ENCODE measurements at places on chromosomes 3 and 15.

- DNase-seq = no peak
Observed at GRCh38 chr3:131526801-131527347, 24.1 kb upstream of the MRPL3 start.

DNA sequence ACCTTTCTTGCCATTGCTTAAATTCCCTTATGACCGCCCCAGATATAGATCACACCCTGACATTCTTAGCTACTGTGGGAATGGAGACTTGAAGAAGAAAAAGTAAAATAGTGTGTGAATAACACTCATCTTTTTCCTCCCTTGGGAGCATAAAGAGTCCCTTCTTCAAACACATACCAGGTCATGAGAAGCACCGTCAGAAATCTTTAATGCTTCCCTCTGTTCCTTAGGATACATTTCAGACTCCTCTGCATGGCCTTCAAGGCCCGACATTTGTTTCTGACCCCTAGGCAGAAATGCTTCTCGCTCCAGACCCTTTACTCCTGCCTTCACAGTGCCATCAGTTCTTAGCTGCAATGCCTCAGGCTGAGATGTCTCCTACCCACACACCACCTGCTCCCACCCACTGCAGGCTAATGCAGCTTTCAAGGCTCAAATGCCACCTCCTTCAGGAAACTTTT lies 143.8 kb upstream of the IL12A start:
- DNase-seq = no peak

DNA sequence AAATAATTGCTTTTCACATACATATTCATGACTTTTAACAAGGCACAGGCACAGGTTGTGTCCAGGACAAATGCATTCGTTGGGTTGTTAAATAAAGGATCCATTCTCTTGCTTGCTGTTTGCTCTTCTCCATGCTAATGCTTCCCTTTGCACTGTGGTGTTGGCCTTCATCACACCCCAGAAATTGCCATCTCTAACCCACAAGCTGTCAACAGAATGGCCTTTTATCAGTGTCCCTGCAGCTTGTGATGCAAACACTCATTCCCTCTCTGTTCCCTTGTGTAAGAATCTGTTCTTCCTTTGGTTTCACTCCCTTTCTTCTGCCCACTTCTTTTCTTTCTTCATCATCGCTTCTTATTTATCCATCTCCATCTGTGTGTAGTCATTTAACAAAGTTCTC lies 72.2 kb downstream of the SLC7A14 start:
- DNase-seq = no peak

- DNase-seq = no peak
Observed at GRCh38 chr3:155391551-155391958, 98.1 kb upstream of the STRIT1 start.

DNA sequence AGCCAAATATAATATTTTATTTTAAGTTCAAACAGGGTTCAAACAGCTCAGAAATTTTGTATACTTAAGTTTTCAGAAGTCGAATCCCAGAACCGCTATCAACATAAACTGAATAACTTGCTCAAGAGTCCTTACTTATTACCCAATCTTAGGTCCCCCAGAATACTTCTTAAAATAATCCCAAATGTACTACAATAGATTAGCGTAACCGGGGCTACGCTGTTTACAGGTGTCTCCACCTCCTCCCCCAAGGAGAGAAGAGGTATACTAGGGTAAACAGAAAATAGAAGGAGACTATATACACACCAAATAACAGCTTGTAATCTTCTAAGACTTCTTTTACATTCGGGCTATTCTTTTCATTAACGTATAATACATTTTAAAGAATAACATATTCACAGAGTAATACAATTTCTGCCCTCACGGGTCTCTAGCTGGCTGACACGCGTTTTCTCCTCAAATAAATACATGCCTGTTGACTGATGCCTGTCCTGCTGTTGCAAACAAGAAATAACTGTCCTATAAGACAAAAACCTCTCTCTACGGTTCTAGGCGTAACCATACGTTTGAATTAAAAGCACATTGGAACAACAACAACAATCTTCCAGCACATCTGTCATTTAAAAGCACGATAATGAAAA lies 1.3 kb downstream of the DENND4A start:
- no peak for DNase-seq

DNA sequence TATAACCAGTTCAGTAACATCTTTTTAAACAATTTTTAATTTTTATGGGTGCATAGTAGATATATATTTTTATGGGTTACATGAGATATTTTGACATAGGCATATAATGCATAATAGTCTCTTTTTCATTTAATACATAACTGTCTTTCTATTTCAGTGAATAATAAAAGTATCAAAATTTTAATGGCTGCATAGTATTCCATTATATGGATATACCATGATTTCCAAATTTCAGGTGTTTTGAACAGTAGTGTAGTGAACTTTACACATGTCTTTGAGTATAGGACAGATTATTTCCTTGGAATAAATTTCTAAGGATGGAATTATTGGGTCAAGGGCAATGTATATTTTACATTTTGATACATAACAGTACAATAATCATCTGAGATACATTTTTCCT lies 10.7 kb downstream of the WHAMM start:
- DNase-seq = no peak

DNA sequence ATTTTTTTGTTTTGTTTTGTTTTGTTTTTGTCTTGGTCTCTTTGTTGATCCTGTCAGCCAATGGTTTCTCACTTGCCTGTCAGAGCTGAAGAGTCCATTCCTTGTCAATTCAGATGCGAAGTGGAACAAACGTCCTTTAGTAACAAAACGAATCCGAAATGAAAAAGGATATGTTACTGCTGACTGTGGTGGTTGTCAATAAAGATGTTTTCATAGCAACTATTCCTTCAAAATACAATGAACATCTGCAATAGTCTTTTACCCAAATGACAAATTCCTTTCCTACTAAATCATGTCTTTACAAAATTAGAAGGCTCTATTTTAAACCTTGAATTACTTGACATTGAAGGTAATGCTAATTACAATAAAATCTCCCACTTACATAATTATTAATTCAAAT lies 134.7 kb downstream of the SERPINI1 start:
- DNase-seq = no peak

DNA sequence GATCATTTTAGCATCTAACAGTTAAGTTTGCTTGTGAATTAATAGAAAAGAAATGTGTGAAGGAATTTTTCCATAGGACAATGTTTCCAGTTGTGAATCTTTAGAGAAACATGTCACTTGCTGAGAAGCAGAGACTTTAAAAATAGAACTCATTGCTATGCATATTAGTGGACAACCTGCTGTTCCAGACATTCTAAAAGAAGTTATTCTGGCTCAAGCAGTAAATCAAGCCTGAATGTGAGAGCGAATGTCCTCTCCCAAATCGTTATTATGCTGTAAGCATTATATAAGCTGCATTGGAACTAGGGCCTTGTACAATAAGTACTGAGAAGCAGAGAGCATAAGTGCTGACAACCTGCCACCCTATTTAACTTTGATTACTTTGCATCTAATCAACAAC lies 990.9 kb downstream of the PLOD2 start:
- DNase-seq = no peak

DNA sequence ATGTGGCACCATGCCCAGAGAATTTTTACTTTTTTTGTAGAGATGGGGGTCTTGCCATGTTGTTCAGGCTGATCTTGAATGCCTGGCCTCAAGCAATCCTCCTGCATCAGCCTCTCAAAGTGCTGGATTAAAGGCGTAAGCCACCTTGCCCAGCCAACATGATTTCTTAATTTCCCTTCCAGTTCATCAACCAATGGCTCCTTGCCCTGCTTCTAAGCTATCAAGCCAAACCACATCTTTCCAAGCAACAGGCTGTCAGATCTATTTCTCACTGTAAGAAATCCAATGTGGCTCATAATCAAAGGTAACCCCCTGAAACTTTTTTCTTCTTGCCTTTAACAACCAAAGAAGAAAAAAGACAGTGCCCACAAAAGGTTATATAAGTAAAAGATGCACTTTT lies 204.2 kb upstream of the ICE2 start:
- no peak for DNase-seq

GRCh38 chr15:71480556-71480955 lies 329.8 kb upstream of the NR2E3 start:
- no peak for DNase-seq

DNA sequence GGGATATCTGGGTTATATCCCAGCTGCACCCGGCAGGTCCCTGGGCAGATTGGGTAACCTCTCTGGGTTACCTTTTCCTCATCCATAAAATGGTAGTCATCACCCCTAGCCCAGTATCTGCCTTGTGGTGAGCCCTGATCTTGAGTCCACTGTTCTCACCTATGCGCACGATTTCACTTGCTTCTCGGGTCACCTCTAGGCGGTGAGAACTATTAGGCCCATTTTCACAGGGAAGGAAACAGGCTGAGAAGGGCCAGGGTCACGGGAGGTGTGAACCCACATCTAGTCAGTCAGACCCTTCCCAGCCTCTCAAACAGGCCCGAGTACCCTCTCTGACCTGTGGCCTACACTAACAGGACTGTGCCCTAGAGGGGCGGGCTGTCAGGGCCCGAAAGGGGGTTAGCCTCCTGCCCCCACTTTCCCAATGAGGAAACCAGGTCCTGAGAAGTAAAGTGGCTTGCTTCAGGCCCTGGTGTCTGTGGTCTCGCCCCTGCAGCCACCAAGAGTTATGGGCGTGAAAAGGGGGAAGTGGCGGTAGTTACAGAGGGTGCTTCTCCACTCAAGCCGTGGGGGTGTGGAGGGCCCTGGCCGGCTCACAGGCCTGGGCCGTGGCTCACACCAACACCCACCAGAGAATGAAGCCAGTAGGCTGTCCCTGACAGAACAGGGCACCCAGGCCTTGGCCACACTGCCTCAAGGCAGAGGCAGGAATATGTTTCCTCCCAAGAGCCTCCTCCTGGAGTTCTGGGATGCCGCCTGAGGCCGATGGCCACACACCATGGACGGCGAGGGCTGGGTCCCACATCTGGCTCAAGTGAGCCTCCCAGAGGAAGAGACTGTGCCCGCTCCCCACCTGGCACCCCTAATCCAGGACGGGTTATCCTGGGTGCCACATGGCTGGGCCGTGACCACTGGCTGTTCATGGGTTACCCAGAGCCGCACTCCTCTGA lies 19.5 kb downstream of the PSTPIP1 start:
- DNase-seq = no peak

- no peak for DNase-seq
Observed at GRCh38 chr3:109803274-109803673, 465.9 kb upstream of the DPPA4 start.

DNA sequence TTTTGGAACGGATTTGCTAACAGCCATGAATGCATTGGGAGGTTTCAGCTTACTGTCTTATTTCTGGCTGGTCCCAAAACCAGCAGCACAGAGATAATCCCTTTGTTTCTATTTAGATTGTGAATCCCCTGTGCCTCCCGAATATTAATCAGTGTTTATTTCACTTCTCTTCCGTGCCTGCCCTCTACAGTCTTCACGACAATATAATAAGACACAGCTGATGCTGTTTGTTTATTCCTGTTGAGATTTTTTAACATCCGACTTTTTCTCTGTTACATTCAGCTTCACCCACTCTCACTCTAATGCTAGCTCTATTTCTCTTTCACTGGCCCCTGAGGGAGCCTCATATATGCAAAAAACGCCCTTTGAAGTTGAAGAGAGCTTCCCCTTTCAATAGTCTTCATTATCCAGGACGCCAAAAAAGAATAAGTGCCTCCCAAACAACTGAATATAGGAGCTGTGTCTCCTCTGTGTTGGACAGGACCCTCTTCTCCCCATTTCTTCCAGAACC lies 995.3 kb downstream of the ROBO2 start:
- DNase-seq = no peak

GRCh38 chr15:90213818-90214204 lies 12.7 kb downstream of the SEMA4B start:
- DNase-seq = no peak

GRCh38 chr3:15638891-15639262 lies 37.3 kb downstream of the BTD start:
- DNase-seq = no peak

GRCh38 chr3:122033023-122033422 lies 11.0 kb upstream of the ILDR1 start:
- no peak for DNase-seq

- DNase-seq = no peak
Observed at GRCh38 chr3:43005981-43006380, 26.9 kb downstream of the GASK1A start.

- no peak for DNase-seq
Observed at GRCh38 chr15:37041836-37042235, 58.5 kb downstream of the MEIS2 start.

GRCh38 chr3:59374091-59374817 lies 324.4 kb upstream of the CFAP20DC start:
- DNase-seq = no peak

- DNase-seq = no peak
Observed at GRCh38 chr15:41492597-41493204, 973 bp upstream of the ITPKA start.

DNA sequence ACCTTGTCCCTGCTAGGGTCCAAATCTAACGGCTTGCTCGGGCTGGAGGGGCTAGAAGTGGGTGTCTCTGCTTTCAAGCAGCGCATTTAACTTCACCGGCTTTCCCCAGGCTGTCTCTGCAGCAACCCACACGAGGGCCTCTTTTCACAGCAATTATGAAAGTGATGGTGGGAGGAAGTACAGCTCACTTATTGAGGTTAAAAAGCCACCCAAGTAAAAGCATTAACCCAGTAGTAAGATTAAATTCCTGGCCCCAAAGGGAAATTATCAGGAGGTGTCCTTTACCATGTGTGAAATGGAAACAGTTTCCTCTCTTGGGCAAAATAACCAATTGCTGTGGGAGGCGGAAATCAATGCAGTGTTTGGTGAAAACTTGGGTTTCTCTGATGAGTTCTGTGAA lies 41.1 kb downstream of the NGRN start:
- no peak for DNase-seq

GRCh38 chr15:50127255-50127777 lies 8.3 kb upstream of the ATP8B4 start:
- no peak for DNase-seq

DNA sequence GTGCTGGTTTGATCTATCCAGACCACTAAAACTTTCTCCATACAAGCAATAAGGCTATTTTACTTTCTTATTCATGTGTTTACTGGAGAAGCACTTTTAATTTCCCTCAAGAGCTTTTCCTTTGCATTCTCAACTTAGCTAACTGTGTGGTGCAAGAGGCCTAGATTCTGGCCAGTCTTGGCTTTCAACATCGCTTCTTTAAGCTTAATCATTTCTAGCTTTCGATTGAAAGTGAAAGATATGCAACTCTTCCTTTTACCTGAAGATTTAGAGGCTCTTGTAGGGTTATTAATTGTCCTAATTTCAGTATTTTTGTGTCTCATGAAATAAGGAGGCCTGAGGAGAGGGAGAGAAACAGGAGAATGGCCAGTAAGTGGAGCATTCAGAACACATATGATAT lies 234.8 kb upstream of the GADL1 start:
- no peak for DNase-seq

GRCh38 chr3:9779721-9780457 lies 10.1 kb upstream of the CAMK1 start:
- DNase-seq = no peak
